ENCODE measurements at places on chromosomes 5 and 9.

GRCh38 chr9:6090277-6091210 lies 75.1 kb upstream of the RANBP6 start:
- no peak for DNase-seq

GRCh38 chr5:171201310-171201709 lies 107.7 kb upstream of the TLX3 start:
- DNase-seq: no peak

DNA sequence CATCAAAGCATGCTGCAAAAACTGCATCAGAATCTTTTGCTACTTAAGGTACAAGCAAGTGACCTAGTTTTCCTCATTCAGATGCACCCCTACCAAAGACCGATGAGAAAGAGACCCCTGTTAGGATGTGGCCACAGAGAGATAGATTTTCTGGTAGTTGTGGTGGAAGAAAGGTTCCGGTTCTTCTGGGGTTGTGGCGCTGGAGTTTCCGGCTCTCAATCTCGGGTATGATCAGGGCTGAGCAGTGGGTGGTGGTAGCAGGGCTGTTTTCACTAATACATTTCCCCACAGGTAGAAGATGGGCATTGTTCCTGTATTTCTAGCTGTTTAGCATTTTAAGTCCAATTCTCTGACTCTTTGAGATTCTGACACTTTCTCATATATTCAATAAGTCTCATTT lies 58.4 kb downstream of the PCSK1 start:
- DNase-seq: no peak

GRCh38 chr9:109132567-109133021 lies 12.8 kb upstream of the TMEM245 start:
- no peak for DNase-seq

DNA sequence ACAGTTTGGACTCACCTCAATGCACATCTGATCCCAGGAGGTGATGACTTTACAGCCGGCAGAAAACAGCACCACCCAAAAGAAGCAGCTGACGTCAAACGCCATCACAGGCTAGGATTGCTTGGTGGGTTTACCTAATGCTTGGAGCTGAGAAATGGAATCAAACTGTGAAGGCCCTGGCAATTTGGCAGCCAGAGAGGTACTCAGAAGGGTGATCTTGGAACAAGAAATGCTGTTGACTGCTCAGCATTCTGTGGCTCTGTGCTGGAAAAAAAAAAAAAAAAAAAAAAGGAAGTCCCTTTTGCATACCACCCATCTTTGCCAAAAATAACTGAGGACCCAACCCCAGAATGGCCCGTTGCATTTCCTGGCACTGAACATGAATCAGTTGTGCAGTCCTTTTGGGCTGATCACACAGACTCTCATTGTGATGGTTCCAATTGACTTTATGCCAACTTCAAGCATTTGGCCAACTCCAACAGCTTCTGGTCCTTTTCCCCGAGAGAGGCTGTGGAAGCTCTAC lies at the start of gene CD180:
Gene CD180, minus strand, starts transcription at position 263 of the 523 bp plus-strand sequence. Its CDS starts 158 bp downstream, at position 105.
- DNase-seq: no peak

DNA sequence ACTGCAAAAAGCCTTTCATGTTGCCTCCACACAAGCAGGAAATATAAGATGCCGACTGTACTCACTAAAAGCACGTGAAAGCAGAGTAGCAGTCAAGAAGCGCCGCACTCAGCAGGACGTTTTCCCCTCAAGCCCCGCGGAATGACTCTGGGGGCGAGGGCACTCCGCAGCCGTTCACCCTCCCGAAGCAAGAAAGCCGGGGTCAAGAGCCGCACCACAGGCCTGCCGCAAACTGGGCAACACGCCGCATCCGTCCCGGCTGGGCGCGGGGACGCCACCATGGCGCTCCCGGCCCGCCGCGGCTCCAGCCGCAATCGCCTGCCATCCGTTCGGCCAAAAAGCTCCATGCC lies 364 bp downstream of the RPS6 start:
- peak; percentile 33 for DNase-seq

GRCh38 chr9:125438506-125439433 lies 177.1 kb downstream of the GAPVD1 start:
- DNase-seq: no peak

GRCh38 chr9:38659538-38659937 lies 39.1 kb upstream of the ANKRD18A start:
- DNase-seq: no peak

- no peak for DNase-seq
Observed at GRCh38 chr9:124137009-124137943, 120.5 kb upstream of the NEK6 start.

- DNase-seq: no peak
Observed at GRCh38 chr5:172177176-172177575, 10.8 kb downstream of the STK10 start.

DNA sequence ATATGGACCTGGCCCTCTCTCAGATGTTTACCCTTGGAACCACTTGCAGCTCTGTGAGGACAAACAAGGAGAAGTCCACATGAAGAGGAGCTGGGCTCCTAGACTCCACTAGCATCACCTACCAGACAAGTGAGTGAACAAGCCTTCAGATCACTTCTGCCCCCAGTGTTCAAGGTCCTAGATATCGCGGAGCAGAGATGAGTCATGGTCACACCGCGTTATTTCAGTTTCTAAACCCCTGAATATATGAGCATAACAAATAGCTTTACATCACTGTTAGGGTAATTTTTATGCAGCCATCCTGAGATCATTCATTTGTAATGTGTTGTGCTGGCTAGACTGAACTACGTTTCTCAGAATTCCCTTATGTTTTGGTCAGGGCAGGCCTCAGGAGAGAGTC lies 77.0 kb upstream of the DAP start:
- no peak for DNase-seq

- DNase-seq: no peak
Observed at GRCh38 chr9:85553475-85553874, 188.3 kb downstream of the AGTPBP1 start.

DNA sequence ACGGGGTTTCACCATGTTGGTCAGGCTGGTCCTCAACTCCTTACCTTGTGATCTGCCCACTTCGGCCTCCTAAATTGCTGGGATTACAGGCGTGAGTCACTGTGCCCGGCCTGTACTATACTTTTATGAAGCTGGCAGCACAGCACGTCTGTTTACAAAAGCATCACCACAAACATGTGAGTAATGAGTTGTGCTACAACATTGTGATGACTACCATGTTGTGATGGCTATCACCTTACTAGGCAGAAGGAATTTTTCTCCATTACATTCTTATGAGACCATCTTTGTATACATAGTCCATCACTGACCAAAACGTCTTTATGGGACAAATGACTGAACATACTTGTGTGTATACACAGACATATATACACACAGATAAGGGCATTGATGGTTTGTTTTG lies 1019.0 kb downstream of the CDH18 start:
- no peak for DNase-seq

GRCh38 chr9:122821278-122821943 lies 7.0 kb downstream of the PDCL start:
- DNase-seq: no peak

GRCh38 chr9:107587191-107587963 lies 97.8 kb upstream of the KLF4 start:
- DNase-seq: no peak

- no peak for DNase-seq
Observed at GRCh38 chr9:98172604-98173003, 19.8 kb downstream of the CORO2A start.

DNA sequence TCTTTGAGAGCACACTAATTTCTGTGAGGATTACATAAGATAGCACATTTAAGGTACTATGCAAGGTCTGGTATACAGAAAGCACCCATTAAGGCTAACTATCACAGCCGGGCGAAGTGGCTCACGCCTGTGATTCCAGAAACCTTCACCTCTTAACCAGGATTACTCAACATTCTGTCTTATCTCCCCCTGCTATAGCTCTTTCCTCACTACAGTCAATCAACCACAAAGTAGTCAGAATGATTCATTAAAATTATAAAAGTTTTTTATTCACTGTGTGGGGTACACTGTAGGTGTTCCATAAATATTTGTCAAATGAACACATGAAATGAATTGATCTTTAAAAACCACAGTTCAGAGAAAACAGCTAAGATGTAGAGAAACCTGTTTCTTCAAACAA lies 48.7 kb downstream of the CHD1 start:
- DNase-seq: no peak

GRCh38 chr5:136484808-136485325 lies 119.5 kb upstream of the TRPC7 start:
- no peak for DNase-seq

- no peak for DNase-seq
Observed at GRCh38 chr9:133275105-133276000, at the start of gene ABO. Gene ABO (minus strand): TSS chr9:133275201.

DNA sequence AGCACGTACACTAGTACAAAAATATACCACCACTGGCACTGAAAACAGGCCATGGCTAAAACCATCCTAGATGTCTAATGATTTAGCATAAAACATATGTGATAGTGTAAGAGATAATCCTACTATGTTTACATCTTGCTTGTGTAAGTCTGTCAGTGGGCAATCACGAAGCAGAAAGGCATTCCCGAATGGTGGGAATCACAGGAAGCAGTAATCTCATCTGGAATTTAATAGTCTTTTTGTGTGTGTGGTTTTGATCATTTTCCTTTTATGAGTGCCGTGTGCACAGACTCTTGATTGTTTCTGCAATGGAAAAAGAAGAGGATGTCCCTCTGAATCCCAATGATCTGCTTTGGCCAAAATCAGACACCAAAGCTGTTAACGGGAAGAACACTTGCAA lies 200.5 kb downstream of the EBF1 start:
- no peak for DNase-seq

DNA sequence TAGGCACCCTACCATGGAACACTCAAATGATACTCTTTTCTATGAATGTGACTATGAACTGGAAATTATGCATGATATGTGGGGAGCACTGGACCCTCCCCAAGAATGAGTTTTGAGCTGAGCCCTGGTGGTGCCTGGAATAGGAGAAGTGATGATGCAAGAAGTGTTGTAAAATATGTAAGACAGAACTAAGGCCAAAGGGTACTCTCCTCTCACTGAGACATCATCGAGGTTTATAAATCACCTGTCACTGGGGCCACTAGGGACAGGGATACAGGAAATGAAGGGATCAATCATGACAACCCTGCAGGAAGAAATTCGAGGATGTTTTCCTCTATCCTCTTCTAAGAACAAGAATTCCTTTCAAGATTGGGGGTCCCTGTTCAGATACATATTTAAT lies 45.4 kb downstream of the PCSK1 start:
- DNase-seq: no peak

DNA sequence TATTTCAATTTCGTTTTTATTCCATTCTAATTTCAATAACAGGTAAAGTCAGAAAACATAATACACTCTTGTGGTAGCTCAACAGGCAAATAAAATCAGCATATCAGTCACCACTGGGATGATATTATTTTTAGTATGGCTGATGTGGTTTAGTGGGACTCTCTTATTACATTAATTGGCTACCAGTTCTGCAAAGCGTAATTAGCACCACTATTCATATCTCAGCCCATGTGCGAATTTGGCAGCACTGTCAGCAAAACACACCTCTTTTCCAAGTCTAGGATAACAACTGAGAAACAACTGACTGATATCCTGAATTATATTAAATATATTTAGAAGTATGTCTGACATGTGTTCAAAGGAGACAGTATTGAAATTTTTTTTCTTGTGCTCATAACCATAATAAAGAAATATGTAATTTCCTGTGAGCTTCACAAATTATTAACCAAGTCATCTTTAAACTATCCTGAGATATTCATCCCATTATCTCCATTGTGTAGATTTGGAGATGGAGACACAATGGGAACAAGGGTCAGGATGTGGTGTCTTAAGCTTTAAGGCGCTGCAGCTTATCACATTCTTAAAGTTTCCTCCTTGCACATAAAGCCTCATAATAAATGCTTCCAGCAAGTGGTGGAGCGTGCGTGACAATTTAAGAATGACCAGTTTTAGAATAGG lies 212.4 kb downstream of the TLE1 start:
- no peak for DNase-seq

DNA sequence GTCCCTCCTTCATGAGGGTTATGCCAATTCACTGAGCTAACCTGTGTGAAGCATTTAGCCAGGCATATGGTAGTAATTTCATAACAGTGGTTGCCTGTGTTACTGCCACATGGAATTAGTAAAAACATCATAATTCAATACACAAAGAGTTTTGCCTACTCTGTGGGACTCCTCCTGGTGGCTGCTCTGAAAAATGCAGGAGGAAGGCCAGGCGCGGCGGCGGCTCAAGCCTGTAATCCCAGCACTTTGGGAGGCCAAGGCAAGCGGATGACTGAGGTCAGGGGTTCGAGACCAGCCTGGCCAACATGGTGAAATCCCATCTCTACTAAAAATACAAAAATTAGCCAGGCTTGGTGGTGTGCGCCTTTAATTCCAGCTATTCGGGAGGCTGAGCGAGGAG lies 547.3 kb downstream of the CDK5RAP2 start:
- DNase-seq: no peak

GRCh38 chr5:117769877-117770276 lies 1195.3 kb upstream of the SEMA6A start:
- no peak for DNase-seq
